ENCODE measurements at places on chromosomes 12 and 14. TPM values are rescaled to one million over a fixed set of nuclear protein-coding genes. Genes with fewer than 3 reads are reported as not detected.
A peak's percentile ranks its signal among the peaks of the same experiment; 100 is the strongest.

DNA sequence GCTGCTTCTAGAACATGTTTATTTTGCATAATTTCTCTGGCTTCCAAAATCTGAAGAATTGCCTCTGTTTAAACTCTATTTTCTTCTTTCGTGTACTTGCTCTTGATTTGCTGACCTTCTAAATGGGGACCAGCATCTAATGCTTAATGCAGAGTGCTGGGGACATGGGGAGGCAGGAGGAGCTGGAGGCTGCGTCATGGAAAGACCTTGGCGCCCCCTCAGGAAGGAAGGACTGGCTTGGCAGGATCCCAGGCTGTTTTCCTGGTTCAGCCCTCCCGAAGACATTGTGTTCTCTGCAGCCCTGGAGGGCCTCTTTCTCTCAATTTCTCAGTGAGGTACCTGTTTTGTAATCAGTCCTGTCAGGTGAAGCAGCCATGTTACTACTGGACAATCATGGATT, 5.5 kb downstream of the PRKCH start:
- H3K27ac ChIP-seq, result no peak overlapping the region
- H3K36me3 ChIP-seq, result peaks cover 20% of the 10 kb centered on the region
- no peak overlapping the region for H3K4me3 ChIP-seq
- H3K27me3 ChIP-seq, result no peaks in the 10 kb centered on the region

The FOXM1 gene
- 225 TPM for total RNA-seq

GRCh38 chr12:116384691-116385485, 107.4 kb upstream of the MED13L start:
- no peak for DNase-seq
- H3K4me3 ChIP-seq, result no peak overlapping the region
- H3K27ac ChIP-seq, result no peak overlapping the region
- no peaks in the 10 kb centered on the region for H3K27me3 ChIP-seq
- no peaks in the 10 kb centered on the region for H3K36me3 ChIP-seq

GRCh38 chr14:25006961-25007795, 42.8 kb downstream of the STXBP6 start:
- peak; percentile 21 for DNase-seq
- H3K27me3 ChIP-seq, result no peaks in the 10 kb centered on the region
- no peak overlapping the region for H3K4me3 ChIP-seq
- no peaks in the 10 kb centered on the region for H3K36me3 ChIP-seq
- no peaks in the 10 kb centered on the region for H3K4me1 ChIP-seq
- no peak overlapping the region for H3K27ac ChIP-seq

The ARL6IP4 gene
- total RNA-seq, result 191 TPM

Measured in PC-9 (cell line).